ENCODE measurements at places on chromosomes 6 and 20.

DNA sequence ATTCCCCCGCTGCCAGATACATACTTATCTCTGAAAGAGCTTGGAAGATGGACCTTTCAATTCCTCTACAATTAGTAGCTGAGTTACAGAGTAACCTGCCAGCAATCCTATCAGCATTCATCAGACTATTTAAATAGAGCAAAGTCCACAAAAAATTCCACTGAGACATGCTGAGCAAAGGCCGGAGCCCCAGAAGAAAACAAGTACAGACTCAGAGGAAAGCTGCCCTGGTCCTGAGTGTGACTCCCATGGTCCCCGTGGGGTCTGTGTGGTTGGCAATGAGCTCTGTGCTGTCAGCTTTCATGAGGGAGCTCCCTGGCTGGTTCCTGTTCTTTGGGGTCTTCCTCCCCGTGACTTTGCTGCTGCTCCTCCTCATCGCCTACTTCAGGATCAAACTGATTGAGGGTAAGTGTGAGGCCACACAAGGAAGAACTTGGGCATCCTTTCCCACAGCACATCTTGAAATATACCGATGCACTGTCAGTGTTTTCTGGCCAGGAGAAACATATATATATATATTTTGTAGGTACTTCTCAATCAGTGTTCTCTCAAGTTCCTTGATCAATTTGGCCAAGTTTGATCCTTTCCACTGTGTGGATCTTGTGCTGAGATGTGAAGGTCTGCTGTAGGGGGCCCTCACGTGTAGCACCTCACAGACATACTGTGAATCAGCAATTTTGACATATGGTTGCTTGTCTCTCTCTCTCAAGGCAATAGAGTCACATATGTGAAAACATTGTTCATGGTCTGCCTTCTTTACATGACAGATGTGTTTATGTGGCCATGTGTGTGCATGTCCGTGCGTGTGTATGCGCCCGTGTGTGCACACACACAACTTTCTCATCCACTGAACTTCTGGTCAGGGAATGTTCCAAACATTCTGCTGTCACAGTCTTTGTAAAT is at the start of gene SMLR1:
TSS of gene SMLR1 (plus strand) at position 160 of the 903 bp plus-strand sequence. CDS start at position 168, 8 bp downstream.
- no peak for DNase-seq

- DNase-seq, result no peak
These were observed 277.2 kb downstream of the FRK start for GRCh38 chr6:115783402-115784061.

DNA sequence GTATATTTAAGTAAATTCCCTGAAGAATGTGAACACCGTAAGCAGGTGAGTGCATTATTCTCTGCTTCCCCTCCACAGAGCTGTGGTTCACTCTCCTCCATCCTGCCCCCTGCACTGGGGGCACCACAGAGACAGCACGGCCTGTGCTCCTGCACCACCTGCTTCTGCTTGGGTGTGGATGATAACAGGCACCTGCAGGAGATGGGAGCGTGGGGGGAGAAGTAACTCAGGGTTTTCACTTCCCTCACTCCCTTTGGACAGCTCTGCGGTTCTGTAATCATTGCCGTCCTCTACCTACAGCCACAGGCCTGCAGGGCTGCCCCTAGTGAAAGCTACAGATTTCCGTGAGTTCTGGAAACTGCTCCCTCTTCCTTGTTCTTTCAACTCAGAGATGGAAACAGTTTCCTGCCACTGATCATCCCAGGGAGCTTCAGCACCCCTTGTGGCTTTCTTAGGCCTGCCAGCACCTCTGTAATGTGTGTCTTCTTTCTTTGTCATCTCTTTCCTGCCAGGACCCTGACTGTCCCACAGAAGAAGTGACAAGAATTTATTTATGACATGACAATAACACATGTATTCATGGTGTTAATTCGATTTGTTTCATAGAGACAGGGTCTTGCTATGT is 21.3 kb upstream of the MICB start:
- DNase-seq, result no peak

- DNase-seq, result no peak
These were observed 10.0 kb downstream of the CITED2 start for GRCh38 chr6:139364302-139364981.

GRCh38 chr6:111798281-111798725 is 74.9 kb downstream of the FYN start:
- DNase-seq, result no peak

- peak; percentile 18 for DNase-seq
These were observed 45.9 kb downstream of the ZNF217 start for GRCh38 chr20:53547664-53548239.

GRCh38 chr20:37053230-37053950 is 42.4 kb downstream of the RBL1 start:
- no peak for DNase-seq

GRCh38 chr6:46376562-46377061 is 114.6 kb downstream of the RCAN2 start:
- DNase-seq, result peak; percentile 19

- no peak for DNase-seq
These were observed 16.8 kb upstream of the BNIP5 start for GRCh38 chr6:36353411-36353915.

DNA sequence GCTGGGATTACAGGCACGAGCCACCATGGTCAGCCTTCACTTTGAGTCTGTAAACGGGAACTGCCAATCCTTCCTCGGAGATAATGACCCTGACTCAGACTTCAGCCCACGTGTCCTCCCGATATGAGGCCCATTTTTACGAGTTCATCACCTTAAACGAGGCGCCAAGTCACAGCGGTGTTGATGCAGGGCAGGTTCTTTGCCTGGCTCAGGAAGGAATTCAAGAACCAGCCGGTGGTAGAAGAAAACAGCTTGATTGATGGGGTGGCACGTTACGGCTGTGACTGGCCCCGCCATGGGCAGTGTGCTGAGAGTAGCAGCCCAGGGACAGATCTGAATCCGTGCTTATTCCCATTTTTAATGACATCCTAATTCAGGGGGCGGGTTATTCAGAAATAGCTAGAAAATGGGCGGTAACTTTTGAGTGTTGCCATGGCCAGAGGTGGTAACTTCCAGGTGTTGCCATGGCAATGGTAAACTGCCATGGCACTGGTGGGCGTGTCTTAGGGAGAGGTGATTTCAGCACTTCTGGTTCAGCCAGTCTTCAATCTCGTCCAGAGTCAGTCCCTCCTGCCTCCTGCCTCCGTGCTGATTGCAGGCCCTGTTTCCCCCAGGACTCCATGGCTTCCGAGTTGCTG is 9.1 kb upstream of the MAP1LC3A start:
- no peak for DNase-seq

DNA sequence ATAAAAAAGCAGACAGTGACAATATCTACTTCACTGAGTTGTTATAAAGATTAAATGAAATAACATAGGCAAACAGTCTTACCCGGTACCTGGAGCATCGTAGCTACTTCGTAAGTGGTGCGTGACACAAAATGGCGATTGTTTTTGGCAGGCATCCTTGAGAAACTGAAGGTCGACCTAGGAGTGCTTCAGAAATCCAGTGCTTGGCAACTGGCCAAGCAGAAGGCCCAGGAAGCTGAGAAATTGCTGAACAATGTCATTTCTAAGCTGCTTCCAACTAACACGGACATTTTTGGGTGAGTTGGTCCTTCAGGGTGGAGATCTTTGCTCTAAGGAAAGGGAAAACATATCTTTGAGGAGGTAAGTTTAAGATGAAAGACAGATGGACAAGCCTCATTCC is 4.8 kb downstream of the BPIFA2 start:
- no peak for DNase-seq

- no peak for DNase-seq
These were observed 78.4 kb downstream of the HDGFL1 start for GRCh38 chr6:22647719-22648118.

DNA sequence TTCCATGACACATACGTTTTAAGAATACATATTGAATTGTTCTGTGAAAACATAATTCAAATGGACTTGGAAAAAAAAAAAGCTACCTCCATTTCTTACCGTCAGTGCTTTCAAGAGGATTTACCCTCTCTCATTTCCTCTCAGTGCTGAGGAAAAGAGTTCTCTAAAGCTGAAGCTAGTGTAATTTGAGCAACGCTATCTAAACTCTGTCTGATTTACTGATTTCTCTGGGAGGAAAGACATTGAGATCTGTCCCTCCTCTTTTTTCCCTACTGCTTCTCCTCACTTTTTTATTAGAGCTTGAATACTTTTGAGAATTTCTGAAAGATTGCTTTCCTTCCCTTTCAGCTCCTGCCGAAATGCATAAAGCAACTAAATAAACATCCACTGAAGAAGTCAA is 41.2 kb upstream of the GRIK2 start:
- no peak for DNase-seq

DNA sequence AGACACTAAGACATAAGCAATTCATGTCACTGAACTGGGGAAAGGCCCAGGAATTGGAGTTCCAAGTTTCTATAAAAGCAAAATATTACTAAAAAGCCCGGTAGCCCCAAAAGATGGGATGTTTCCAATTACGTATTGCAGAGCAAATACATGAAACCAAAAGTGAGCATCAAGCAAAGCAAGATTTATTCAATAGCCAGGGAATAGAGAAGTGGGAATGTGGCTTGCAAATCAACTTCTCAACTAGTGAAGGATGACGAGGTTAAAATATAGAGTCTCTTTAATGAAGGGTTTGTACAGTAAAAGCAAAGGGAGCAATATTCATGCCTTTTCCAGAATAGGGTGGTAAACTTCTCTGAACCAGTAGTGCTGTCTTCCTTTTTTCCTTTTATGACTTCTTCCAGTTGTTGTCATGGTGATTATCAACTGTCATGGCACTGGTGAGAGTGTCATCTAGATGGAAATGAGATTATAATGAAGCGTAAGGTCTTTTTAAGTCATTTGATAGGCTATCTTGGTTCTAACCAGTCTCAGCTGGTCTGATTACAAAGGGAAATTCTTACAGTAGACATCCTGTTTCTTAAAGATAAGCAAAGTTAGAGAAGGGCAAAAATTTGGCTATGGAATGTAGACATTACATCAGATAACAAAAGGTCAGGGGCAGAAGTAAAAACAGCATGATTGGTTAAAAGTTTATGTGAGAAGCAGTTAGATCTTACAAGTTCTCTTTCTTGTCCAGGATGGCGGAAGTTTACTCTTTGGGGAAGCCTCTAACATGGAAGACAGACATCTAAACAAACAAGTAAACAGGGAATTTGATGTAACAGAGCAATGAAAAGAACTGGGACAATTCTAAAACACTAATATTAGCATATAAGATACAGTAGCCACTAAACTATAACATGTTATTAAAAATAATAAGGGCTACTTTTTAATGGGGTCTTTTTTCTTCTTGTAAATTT is 96.9 kb downstream of the TBX18 start:
- no peak for DNase-seq

GRCh38 chr20:39282619-39283092 is 320.5 kb downstream of the DHX35 start:
- DNase-seq, result no peak

- DNase-seq, result peak; percentile 28
These were observed 8.3 kb downstream of the CCM2L start for GRCh38 chr20:32018269-32019155.

DNA sequence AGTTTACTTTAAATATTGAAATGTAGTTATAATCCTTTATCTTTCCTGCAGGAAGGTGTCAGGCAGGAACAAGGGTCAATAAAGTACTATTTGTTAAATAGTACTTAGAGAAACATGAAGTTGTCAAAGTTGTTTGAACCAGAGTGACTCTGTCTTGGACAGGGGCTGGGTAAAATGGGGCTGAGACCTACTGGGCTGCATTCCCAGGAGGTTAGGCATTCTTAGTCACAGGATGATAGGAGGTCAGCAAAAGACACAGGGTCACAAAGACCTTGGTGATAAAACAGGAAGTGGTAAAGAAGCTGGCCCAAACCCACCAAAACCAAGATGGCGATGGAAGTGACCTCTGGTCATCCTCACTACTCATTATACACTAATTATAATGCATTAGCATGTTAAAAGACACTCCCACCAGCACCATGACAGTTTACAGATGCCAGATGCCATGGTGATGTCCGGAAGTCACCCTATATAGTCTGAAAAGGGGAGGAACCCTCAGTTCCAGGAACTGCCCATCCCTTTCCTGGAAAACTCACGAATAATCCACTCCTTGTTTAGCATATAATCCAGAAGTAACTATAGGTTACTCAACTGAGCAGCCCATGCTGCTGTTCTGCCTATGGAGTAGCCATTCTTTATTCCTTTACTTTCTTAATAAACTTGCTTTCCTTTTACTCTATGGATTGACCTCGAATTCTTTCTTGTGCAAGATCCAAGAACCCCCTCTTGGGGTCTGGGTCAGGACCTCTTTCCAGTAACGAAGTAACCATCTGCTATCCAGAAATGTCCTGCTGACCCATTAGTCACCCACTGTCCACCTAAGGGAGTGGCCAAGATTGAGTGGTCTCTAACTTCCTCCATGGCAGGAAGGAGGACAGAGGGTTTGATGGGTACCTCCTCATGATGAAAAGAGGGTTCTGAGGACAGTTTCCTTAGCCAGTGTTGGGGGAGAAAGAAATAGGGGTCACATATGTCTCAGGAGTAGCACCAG is 19.6 kb downstream of the SLC22A2 start:
- no peak for DNase-seq

- DNase-seq, result no peak
These were observed 21.4 kb downstream of the KCNQ5 start for GRCh38 chr6:72643214-72643613.

GRCh38 chr6:44219053-44219814 is 2.5 kb downstream of the MYMX start:
- no peak for DNase-seq

GRCh38 chr6:81075974-81076373 is 676.5 kb downstream of the TENT5A start:
- DNase-seq, result no peak

DNA sequence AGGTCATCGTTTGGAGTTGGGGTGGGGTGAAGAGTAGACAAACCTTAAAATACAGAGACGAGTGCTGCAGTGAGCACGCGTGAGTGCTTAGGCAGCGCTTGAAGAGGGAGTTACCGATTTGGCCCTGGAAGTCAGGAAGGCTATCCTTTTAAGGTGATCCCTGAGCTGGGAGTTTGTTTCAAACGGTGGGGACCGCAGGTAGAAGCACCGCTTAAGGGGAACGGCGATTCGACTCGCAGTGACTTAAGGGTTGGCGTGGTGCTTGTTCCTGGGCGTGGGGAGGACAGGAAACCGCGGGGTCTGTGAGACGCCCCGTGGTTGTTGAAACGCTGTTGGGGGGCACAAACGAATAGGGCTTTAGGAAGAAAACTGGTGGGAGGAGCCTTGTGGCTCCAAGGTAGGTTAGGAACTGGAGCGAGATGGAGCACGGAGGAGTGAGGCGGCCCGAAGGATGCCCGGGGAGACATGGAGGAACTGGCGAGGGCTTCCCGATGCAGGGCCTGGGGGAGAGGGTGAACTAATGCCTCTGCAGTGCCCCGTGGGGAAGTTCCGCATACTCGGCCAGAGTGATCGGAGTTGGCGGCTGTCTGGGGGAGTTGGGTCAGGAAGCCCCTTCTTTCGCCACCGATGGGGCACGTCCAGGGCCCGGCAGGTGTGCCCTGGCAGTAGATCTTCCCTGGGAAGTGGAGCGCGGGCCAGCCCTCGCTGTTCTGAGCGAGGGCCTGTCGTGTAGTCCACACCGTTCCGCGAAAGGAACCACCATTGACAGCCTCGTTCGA is 1.3 kb upstream of the CDYL start:
- peak; percentile 13 for DNase-seq

- no peak for DNase-seq
These were observed 88.2 kb downstream of the KCNB1 start for GRCh38 chr20:49394264-49394663.

Data from T-helper 1 cell (primary cell).